ENCODE measurements at places on chromosomes 11 and 22.
A peak's percentile ranks its signal among the peaks of the same experiment; 100 is the strongest.

- no peak for DNase-seq
Measured at GRCh38 chr11:64127267-64128072, 38.4 kb downstream of the MACROD1 start.

DNA sequence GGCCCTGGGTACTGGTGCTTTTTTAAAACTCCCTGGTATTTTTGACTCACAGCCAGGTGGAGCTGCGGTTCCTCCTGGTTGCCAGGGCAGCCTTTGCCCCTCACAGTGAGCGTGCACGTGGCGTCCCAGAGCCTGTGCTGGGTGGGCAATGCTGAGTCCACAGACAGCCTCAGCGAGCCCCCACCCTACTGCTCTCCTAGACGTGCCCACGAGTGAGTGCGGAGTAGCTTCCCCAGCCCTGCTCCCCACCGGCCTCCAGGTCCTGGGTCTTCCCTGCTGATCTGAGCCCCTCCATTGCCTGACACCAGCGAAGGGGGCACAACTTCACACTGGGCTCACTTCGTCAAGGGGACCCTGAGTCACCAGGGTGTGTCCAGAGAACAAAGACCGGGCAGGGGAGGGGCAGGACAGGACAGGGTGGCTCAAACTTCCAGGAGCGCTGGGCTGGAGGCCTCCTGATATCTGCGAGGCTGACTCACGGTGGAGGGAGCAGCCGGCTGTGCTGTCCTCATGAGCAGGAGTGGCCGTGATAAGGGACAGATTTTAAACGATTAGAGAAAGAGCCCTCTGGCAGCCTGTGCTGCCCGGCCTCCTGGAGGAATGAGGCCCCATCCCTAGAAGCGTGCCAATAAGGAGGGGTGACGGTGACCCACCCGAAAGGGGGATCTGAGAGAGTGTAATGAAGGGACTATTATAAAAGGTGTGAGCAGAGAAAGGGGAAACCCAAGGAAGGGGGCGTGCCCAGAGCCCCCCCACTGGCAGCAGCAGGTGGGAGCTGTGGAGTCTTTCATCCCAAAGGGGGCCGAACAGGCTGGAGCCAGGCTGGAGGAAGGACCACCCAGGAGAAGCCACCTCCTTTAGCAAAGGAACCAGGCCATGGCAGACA, 129.3 kb upstream of the FGF3 start:
- no peak for DNase-seq

DNA sequence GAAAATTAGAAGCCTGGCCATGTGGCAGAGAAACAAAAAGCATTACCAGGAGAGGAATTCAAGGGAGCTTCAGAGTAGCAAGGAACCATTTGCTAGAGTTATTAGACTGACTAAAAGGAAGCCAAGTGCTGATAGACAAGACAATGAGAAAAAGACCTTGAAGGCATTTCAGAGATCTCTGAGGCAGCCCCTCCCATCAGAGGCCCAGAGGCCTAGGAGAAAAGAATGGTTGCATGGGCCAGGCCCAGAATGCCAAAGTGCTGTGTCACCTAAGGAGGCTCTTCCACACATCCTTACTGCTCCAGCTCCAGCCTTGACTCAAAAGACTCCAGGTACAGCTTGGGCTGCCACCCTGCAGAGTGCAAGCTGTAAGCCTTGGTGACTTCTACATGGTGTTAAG, 61.8 kb upstream of the POU2AF2 start:
- DNase-seq, result peak; percentile 22

- DNase-seq, result no peak
Measured at GRCh38 chr11:118882491-118882890, 1.2 kb upstream of the CXCR5 start.

- DNase-seq, result no peak
Measured at GRCh38 chr11:126418887-126419286, 63.4 kb downstream of the ST3GAL4 start.

DNA sequence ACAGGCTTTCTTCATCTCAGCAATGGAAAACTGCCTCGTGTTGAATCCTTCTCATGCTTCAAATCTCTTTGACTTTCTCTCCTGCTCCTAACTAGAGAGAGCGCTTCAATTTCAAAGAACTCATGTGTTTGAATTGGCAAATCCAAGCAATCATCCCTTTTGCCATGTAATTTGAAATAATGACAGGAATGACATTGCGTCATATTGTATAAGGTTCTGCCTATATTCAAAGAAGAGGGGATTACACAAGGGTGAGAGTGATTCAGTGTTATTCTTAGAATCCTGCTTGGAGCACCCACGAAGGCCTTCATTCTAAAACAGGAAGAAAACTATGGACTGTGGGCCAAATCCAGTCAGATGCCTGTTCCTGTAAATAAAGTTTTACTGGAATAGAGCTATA, 720.6 kb downstream of the JRKL start:
- DNase-seq, result peak; percentile 54

DNA sequence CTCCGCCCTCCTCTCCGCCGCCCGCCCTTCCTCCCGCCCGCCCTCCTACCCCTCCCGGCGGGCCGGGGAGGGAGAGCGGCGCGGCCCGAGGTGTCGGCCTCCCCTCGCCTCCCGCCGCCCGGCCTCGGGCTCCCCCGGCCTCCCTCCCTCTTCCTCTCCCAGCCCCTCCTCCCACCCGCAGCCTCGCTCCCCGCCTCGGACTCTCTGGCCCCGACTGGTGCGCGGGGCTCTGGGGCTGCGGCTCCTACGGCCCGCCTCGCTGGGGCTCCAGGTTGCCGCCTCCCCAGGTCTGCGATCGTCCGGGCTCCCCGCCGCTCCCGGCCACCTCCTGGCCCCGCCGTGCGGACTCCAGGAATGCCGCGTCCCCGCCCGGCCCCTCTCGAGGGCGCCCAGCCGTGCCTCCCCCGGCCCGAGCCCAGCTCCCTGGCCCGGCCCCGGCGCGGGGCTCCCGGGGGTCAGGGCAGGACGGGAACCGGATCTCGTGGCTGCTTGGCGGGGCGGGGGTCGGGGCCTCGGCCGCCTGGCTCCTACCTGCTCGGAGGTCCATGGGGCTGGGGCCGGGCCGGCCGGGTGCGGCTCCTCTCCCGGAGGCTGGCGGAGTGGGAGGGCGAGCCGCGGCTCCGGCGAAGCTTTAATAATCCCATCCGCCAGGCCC, at the start of gene CLCF1:
CLCF1 (minus strand) TSS at position 606 of the 655 bp plus-strand sequence; CDS start at position 547, 59 bp downstream.
- DNase-seq, result peak; percentile 73

DNA sequence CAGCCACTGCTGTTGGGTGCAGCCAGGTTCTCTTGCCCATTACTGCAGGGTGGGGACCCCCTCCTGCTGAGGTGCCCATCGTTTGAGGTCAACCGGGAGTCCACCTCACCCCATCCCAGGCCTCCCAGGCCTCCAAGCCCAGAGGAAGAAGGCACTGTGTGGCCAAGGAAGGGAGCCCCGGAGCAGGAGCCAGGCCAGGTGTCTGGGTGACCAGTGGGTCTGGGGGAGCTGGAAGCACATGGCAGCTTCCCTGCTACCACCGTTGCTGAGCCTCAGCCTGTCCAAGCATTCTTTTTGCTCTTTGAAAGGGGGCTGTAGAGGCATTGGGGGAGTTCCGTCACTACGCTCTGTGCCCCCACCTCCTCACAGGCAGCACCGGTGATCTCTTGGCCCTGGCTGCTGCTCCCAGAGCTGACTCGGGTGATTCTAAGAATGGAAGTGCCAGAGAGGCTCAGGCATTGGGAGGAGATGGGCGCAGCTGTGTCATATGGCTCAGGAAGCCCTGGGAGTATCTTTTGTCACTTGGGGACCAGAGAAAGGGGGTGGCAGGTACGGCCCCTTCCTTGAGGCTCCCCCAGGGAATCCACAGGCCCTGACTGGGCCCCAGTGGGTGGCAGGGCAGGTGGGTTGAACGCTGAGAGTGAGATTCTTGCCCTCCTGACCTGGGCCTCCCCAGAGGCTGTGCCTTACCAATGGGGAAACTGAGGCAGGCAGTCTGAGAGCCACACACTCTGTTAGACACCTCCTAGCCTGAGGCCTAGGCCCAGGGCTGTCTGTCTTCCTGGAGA, 1.9 kb downstream of the SEPTIN5 start:
- DNase-seq, result no peak

DNA sequence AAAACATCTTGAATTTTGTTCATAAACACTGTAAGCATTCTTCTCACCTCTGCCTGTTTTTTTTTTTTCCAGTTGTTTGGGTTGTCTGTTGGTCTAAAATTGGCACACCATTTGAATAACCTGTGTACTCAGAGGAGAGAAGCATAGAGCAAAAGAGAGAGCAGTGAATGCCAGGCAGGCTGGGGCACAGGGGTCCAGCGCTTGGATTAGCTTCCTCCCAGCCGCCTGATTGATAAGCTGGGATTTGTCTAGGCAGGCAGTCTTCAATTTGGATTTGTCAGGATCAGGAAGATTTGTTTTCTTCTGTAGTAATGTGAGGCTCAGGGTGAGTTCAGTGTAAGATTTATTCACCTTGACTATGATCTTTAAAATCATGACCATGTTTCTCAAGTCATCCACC, 59.0 kb downstream of the ARL14EP start:
- DNase-seq, result no peak

GRCh38 chr22:42676059-42676607, 26.9 kb upstream of the CYB5R3 start:
- no peak for DNase-seq

- DNase-seq, result no peak
Measured at GRCh38 chr11:96905143-96905542, 515.3 kb downstream of the JRKL start.

GRCh38 chr11:10499452-10499851, 41.5 kb downstream of the RNF141 start:
- peak; percentile 47 for DNase-seq

DNA sequence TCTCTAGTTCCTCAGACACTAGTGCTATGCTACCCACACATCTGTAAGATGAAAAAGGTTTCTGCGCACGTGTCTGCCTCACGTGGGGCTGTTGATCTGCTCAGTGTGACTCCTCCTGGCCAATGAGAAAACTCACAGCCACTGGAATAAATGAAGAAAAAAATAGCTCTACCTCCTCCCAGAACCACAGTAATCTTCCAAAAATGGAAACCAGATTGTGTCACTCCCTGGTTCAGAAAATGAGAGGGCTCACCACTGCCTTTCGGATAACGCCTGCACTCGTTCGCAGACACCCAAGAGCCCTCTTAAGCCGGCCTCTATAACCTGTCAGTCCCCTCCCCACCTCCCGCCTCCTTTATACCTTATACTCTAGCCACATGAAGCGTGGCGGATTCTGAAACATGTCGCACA, 5.1 kb downstream of the APBB1 start:
- DNase-seq, result no peak

- no peak for DNase-seq
Measured at GRCh38 chr11:3849297-3849874, 6.1 kb upstream of the STIM1 start.

- DNase-seq, result no peak
Measured at GRCh38 chr22:28883657-28883916, 215 bp downstream of the ZNRF3 start.
